NCI-H187 (cell line): ENCODE measurements at places on chromosomes 3 and 15.

DNA sequence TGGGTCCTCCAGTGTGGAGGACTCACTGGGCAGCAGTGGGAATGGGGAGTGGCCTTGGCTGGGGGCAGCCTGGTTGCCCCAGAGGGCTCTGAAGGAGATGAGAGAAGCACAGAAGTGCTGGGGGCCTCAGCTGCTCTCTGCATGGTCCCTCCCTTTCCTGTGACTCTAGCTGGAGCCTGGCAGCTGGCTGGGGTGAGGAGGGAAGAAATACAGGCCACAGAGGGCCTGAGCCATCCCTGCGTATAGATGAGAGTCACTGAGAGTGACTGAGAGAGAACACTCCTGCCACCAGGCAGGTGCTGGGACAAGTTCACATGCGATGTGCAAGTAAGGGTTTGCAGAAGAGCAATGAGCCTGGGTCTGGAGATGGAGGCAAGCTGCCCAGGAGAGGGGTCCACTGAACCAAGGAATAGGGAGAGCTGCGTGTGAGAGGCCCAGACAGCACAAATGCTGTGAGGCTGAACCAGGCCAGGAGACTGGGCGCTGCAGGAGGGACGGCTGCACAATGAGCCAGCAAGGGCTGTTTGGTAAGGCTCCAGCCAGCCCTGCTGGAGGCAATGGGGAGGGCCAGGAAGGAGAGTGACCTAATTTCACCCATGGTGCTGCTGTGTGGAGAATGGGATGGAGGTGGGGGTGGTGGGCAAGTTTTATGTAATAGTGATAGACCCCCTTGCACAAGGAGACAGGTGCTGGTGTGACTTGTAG is 87.2 kb downstream of the CLSTN2 start:
- DNase-seq, result no peak

- DNase-seq, result no peak
Observed at GRCh38 chr15:72785432-72785831, 1.9 kb upstream of the ADPGK start.

DNA sequence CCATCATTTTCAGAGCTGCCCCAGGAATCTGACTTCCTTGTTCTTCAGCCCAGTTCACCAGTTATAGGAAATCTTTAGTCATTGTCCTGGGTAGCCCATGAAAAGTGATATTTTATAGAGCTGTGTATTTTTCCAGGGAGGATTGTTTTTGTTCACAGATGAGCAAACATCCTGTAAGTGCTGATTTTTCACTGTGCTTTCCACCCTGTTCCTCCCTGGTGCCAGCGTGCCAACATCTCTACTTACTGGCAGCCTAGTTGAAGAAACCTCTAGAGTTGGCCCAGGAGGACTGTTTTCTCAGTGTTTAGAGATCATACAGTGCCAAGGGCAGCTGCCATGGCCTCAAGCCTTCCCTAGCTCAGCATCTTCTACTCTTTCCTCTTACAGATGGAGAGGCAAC is 41.3 kb downstream of the ST6GAL1 start:
- no peak for DNase-seq

DNA sequence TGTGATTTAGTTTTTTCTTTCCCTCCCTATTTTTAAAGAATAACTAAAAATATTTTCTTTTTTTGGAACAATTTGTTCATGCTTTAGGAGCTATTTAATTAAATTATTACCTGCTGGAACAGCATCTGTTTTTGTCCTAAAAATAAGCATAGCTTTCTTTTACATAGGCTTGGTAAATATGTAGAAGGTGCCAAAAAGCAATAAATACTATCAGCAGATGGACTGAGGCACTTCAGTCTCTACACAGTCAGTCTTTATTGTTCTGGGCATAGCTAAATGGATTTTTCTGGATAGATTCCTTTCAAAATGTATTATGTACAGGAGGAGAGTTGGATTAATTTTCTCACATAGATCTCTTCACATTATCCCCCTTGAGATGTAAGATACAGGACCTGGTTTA is 223.5 kb downstream of the NAALADL2 start:
- no peak for DNase-seq

GRCh38 chr15:90327311-90327710 is 24.8 kb upstream of the ZNF774 start:
- no peak for DNase-seq

DNA sequence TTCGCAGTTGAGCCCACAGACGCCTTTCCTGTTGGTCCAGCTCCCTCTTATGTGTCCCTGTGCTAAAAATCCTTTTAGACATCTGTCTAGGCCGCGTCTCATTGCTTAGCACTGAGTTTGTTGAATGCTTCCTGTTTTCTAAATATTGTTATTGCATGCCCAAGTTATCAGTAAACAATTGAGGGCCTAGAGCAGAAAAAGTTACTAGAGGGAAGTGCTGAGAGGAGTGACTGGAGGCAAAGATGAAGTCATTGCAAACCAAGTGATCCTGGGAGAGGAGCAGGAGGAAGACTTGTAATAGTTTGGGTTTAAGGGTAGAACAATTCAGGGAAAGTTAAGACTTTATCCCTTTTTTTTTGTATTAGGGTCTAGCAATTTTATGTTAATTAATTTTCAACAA is 88.1 kb downstream of the DCUN1D1 start:
- DNase-seq, result no peak

GRCh38 chr3:22632536-22632935 is 570.6 kb upstream of the UBE2E2 start:
- no peak for DNase-seq

DNA sequence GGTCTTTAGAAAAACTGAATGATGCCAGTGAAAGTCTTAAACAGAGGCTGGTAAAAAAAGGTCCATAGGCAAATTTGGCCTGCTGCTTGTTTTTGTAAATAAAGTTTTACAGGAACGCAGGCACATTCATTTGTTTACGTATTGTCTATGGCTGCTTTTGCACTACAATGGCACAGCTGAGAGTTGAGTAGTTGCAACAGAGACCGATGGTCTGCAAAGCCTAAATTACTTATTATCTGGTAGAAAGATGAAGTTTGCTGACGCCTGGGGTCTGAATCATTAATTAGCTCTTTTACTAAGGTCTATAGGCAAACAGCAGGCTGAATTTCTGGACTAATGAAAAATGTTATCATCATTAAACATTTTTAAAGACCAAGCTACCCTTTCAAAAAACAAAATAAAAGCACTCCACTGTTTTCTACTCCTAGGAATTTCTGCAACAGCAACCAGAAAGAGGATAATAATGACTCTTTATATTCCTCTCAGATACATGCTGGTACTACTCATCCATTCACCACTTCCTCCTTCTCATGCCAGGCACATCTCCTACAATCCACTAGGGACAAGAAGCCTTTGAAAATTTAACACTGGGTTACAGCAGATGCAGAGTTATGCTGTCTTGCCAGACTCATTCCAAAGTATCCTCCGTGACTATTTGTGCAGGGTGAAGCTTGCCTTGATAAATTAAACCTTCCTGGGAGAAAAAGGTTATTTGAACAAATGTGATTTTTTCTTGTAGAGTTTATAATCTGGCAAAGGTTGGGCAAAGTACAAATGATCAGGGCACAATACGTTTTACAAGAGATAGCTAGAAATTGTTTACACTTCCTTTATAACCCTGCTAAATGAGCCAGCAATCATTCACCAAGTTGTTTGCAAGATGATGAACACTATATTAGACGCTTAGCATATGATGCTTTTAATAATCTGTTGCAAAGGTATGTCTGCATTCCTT is 6.0 kb downstream of the GATM start:
- no peak for DNase-seq

GRCh38 chr15:55552451-55552850 is 35.7 kb downstream of the PYGO1 start:
- no peak for DNase-seq

GRCh38 chr15:100997442-100997841 is 78.3 kb downstream of the LRRK1 start:
- DNase-seq, result no peak

DNA sequence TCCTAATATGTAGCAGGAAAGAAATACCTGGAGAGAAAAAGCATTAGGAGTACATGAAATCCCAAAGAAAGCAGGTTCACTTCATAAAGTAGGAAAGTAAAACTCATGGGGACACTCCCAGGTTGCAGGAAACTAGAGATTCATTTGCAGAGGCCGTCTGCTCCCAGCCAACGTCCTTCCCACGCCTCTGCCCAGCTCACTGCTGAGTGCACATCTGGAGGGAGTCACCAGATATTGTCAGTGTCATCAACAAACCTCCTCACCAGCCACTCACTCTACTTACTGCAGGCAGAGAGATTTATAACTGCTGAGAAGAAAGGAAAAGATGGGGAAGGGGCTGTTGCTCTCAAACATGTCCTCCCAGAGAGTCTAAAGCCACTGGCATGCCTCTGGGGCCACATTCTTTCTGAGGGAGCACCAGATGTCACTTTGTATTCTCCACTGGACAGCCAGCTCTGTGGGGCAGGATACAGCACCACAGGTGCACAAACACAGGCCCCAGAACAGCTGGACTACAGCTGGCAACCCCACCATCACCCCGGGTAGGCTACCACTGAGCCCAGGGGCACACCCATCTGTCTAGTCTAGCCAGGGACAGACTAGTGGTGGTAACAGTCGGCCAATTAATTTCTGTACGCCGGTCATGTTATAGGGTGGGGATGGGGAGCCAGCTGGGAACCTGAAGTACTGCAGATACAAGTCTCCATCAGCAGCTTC is 64.5 kb downstream of the NPTN start:
- DNase-seq, result no peak

DNA sequence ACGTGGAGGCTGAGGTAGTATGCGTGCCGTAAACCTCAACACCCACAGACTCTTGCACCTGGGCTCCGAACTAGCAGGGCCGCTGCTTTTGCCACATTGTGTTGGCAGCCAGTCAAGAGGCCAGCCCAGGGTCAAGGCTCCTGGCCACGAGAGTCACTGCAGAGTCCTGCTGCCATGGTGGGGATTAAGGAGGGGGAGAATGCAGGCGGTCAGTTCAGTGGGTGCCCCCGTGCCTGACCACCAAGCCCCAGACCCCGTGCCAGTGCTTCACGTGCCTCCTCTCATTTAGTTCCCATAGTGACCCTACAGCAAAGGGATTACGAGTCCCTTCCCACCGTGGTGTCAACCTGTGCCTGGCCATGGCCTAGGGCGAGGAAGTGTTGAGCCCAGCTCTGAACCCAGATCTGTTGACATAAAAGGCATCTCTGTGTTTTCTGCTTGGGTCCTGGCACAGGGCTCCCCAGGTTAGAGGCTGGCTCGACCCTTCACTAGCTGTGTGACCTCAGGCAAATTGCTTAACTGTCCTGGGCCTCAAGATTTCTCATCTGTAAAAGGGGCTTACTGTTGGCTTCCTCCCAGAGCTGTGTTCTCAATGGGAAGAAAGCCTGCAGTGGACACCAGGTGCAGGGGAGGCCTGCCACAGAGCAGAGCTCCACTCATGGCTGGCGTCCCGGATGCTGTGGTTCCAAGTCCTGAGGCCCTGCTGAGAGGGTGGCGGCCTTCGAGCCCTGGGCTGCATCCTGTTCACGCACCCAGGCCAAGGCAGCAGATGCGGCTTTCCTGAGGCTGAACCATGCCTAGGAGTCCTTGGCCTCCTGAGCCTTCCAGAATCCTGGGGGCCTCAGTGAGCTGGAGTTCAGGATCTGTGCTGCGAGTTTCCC is 32.8 kb downstream of the FBLN2 start:
- DNase-seq, result no peak

DNA sequence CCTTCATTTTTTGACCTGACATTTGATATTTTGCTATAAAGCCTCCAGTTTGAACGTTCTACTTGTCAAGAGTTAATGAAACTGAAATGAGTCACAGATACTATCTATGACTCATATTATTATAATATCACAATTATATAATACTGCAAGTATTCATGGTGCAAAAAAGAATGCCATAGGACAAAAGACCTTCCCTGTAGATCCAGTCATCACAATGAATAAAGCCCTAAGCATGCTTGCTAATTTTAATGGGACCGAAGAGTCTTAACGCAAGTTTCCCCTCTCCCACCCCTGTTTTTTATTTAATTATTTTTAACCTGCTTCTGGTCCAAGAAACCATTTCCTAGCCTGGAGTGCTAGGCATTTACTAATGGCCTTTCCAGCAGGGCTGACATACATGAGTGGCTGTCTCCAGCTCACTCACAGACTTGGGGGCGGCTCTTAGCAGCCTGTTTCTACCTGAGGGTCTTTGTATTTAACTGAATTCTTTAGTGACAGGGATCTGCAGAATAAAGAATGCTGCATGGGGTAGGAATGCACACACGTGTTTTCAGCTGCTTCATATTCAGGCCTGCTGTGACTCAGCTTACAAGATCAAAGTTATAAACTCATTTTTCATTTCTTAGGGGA is 61.2 kb downstream of the THBS1 start:
- no peak for DNase-seq

GRCh38 chr15:82030176-82030575 is 15.6 kb downstream of the MEX3B start:
- DNase-seq, result no peak

GRCh38 chr15:70869346-70869745 is 15.4 kb upstream of the LARP6 start:
- DNase-seq, result no peak

DNA sequence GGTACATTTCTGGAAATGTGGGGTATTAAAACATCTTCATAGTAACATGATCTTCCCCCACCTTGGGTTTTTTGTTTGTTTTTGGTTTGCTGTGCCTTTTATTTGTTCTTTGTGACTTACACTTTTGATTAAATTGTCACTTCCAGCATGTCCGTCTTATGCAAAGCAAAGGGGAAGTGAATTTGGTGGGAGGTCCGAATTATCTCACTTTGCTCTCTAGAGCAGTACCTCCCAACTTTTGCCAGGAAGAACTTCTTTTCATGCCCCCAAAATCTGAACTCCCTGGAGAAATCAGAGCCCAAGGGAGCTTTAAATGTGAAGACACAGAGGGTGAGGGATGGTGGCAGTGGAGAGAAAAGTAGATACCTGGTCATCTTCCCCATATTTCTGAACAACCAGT is 173.1 kb downstream of the IL5RA start:
- DNase-seq, result no peak

GRCh38 chr3:189237526-189237925 is 65.8 kb downstream of the TPRG1 start:
- no peak for DNase-seq

GRCh38 chr3:71796290-71796689 is 11.3 kb upstream of the PROK2 start:
- DNase-seq, result no peak

GRCh38 chr15:39429898-39430357 is 151.0 kb upstream of the THBS1 start:
- DNase-seq, result no peak

- DNase-seq, result no peak
Observed at GRCh38 chr3:191136347-191136746, 62.7 kb upstream of the OSTN start.

GRCh38 chr15:92745845-92746271 is 90.3 kb upstream of the FAM174B start:
- no peak for DNase-seq

- no peak for DNase-seq
Observed at GRCh38 chr15:27057904-27058645, 87.1 kb downstream of the GABRG3 start.

GRCh38 chr3:14113965-14114635 is 10.6 kb downstream of the CHCHD4 start:
- DNase-seq, result no peak

GRCh38 chr15:40731034-40731433 is 24.0 kb downstream of the RMDN3 start:
- DNase-seq, result no peak

DNA sequence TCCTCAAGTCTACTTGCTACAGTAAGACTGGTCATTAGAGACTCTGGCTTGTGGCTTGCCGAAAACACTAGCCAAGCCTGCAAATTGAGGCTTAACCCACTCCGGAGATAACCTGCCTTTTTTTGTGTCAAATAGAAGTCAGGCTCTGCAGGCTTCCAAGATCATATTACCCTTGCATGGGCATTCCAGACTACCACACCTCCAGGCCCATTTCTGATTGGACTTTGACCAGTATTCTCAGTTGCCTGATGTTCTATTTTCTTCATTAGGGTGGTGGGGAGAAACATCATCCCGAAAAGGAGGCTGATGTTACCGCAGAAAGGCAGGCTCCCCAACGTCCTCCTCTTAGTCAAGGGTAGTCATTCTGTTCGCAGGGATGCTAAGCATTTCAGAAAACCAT is 68.1 kb upstream of the FOXP1 start:
- no peak for DNase-seq
